Endodermal cell (in vitro differentiated cells): ENCODE measurements at places on chromosomes 7 and 10. TPM values are rescaled to one million over a fixed set of nuclear protein-coding genes. Genes with fewer than 3 reads are reported as not detected.
A peak's percentile ranks its signal among the peaks of the same experiment; 100 is the strongest.

- peak; percentile 30 for DNase-seq
- H3K4me1 ChIP-seq: peaks cover 8% of the 10 kb centered on the region
- H3K36me3 ChIP-seq: no peaks in the 10 kb centered on the region
- no peak overlapping the region for H3K27ac ChIP-seq
- H3K27me3 ChIP-seq: no peaks in the 10 kb centered on the region
Observed at GRCh38 chr7:36208997-36209813, 56.2 kb downstream of the EEPD1 start.

- H3K36me3 ChIP-seq: no peaks in the 10 kb centered on the region
- peaks cover 42% of the 10 kb centered on the region for H3K4me1 ChIP-seq
- no peaks in the 10 kb centered on the region for H3K27me3 ChIP-seq
- no peak overlapping the region for H3K27ac ChIP-seq
- peak overlapping the region; percentile 12 for H3K4me3 ChIP-seq
Observed at GRCh38 chr10:95308389-95309302, 17.8 kb upstream of the PDLIM1 start.

- H3K4me3 ChIP-seq: no peak overlapping the region
- no peak overlapping the region for H3K27ac ChIP-seq
- H3K4me1 ChIP-seq: peaks cover 9% of the 10 kb centered on the region
- peaks cover 71% of the 10 kb centered on the region for H3K27me3 ChIP-seq
Observed at GRCh38 chr10:100817268-100817839, 72.0 kb downstream of the PAX2 start.

DNA sequence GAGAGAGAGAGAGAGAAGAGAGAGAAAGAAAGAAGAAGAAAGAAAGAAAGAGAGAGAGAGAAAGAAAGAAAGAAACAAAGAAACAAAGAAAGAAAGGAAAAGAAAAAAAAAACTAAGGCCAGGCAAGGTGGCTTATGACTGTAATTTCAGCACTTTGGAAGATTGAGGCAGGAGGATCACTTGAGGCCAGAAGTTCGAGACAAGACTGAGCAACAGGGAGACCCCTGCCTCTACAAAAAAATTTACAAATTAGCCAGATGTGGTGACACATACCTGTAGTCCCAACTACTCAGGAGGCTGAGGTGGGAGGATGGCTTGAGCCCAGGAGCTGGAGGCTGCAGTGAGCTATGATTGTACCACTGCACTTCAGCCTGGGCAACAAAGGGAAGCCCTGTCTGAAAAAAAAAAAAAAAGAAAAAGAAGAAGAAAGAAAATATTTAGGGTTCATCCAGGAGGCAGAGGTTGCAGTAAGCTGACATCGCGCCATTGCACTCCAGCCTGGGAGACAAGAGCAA is 2.8 kb downstream of the SERPINE1 start:
- no peaks in the 10 kb centered on the region for H3K27me3 ChIP-seq
- DNase-seq: no peak
- no peaks in the 10 kb centered on the region for H3K36me3 ChIP-seq
- no peak overlapping the region for H3K4me3 ChIP-seq

DNA sequence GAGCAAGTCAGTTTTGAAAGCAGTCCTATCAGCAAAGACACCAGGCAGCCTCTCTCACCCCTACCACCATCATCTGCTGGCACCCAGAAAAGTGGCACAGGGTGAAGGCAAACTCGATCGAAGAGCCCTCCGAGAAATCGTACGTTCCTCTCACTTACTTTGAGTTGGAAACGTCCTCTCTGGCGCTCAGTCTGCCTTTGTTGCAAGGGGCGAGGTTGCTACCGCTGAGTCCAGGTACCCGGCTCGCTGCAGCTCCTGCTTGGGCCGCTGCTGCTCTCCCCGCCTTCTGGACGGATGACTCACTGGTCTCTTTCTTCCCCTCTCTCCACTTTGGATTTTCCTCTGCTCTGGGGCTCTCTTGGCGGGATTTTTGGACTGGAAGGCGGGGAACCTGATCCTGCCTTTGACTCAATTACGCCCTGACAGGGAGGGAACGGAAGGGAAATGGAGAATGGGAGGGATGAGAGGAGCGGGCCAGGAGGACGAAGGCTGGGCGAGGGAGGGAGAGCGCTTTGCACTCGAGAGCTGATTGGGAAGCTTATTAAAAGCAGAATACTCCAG is at the start of gene PTN:
Gene PTN, minus strand, starts transcription at position 453 of the 561 bp plus-strand sequence. CDS start 88,760 bp downstream, outside the sequence.
- H3K27ac ChIP-seq: peak within 1 kb of the TSS; percentile 68
- no peaks in the 10 kb centered on the region for H3K27me3 ChIP-seq
- no peaks in the 10 kb centered on the region for H3K4me1 ChIP-seq
- H3K4me3 ChIP-seq: peak within 1 kb of the TSS; percentile 82

GRCh38 chr7:108299251-108299973 is 156.8 kb downstream of the NRCAM start:
- H3K36me3 ChIP-seq: no peaks in the 10 kb centered on the region
- H3K27ac ChIP-seq: no peak overlapping the region
- H3K4me1 ChIP-seq: no peaks in the 10 kb centered on the region
- H3K4me3 ChIP-seq: no peak overlapping the region

DNA sequence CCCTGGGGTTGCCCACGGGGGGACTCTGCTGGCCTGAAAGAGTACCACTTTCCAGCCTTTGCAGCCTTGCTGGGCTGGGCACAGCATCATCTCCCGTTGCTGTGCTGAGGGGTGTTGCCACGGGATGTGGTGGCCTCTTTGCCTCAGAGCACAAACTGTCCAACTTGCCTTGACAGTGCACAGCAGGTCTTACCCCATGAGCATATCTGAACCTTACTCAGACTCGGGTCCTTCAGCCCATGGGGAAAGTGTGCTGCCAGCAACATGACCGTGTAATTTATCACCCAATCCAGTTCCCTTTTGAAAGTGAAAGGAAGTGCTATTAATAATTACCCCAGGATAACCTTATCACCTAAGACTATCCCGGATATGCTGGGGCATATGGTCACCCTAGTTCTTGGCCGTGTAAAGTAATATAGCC is 46.8 kb downstream of the TBXAS1 start:
- no peak overlapping the region for H3K27ac ChIP-seq
- peaks cover 5% of the 10 kb centered on the region for H3K4me1 ChIP-seq
- H3K4me3 ChIP-seq: no peak overlapping the region
- H3K36me3 ChIP-seq: no peaks in the 10 kb centered on the region

DNA sequence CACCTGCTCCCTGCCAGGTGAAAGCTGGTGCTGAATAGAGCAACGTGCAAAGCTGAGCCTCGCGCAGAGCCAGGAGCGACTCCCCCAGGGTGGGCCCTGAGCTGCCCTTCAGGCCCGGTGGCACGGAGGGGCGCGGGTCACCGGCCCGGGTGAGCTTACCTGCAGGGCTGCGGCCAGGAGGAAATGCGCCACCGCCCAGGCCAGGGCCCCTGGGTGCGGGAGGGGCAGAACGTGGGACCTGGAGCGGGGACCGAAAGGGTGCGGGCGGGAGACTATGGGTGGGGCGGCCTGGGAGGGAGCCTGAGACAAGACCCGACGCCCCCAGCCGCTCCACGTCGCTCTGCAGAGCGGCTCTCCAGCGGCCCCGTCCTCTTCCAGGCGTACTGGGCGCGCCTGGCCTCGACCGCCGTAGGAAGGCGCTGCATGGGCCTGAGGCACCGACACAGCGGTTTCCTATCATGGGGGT is 122.1 kb downstream of the BTAF1 start:
- H3K4me1 ChIP-seq: no peaks in the 10 kb centered on the region
- peak; percentile 80 for DNase-seq
- H3K4me3 ChIP-seq: no peak overlapping the region
- H3K36me3 ChIP-seq: no peaks in the 10 kb centered on the region
- H3K27me3 ChIP-seq: no peaks in the 10 kb centered on the region

DNA sequence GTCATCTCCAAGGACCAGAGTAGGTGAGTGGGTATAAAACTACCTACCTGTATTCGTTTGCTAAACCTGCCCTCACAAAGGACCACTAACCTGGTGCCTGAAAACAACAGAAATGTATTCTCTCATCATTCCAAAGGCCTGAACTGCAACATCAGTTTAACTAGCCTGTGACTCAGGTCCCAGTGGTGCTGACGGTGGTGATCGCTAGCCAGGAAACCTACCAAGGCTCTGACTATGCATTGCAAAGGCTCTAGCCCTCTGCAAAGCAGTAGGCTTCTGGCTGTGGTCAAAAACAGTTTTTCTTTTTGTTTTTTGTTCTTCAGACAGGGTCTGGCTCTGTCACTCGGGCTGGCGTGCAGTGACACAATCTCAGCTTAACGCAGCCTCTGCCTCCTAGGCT is 107.5 kb downstream of the NPTX2 start:
- no peak for DNase-seq
- H3K36me3 ChIP-seq: no peaks in the 10 kb centered on the region
- H3K27me3 ChIP-seq: no peaks in the 10 kb centered on the region
- no peak overlapping the region for H3K27ac ChIP-seq
- no peaks in the 10 kb centered on the region for H3K4me1 ChIP-seq
- H3K4me3 ChIP-seq: no peak overlapping the region

DNA sequence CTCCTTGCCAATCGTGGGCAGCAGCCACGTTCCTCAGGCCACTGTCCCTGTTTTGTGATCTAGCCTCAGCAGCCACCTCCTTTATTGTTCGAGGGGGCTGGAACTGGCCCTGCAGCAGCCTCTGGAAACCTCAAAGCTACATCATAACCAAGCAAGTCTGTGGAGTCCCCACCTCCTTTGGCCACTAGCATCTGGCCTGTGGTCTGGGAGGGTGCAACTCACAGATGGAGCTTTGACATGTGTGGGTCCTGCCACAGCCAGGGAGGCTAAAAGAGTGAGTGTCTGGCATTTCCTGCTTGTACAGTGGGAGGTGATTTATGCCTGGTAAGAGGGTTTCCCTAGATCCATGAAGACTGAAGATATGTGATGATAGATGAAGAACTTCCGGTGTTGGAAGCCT is 32.3 kb upstream of the NUB1 start:
- no peak overlapping the region for H3K4me3 ChIP-seq
- peaks cover 4% of the 10 kb centered on the region for H3K4me1 ChIP-seq
- DNase-seq: no peak
- no peak overlapping the region for H3K27ac ChIP-seq
- H3K27me3 ChIP-seq: no peaks in the 10 kb centered on the region

GRCh38 chr10:100153239-100153825 is 32.5 kb downstream of the ERLIN1 start:
- H3K27me3 ChIP-seq: no peaks in the 10 kb centered on the region
- H3K4me1 ChIP-seq: no peaks in the 10 kb centered on the region
- H3K4me3 ChIP-seq: no peak overlapping the region

Gene TSPAN12
- total RNA-seq: 47.6 to 56.0 TPM (median 50.3 TPM) in 3 replicates

Gene AKR1D1
- not detected in 3 replicates for total RNA-seq

Gene SLC16A12
- total RNA-seq: 2.3 and 2.4 TPM in 2 replicates

Gene IL6
- 0.88 and 1.2 TPM in 2 replicates for total RNA-seq
